ENCODE measurements at places on chromosomes 11 and 22.

GRCh38 chr11:124900464-124900863 is 2.8 kb upstream of the ROBO4 start:
- H3K4me1 ChIP-seq = peaks cover 10% of the 10 kb centered on the region
- no peak overlapping the region for H3K4me3 ChIP-seq
- DNase-seq = no peak
- no peaks in the 10 kb centered on the region for H3K36me3 ChIP-seq
- no peak overlapping the region for H3K27ac ChIP-seq

GRCh38 chr11:116457336-116458007 is 315.3 kb downstream of the BUD13 start:
- no peaks in the 10 kb centered on the region for H3K4me1 ChIP-seq
- no peak overlapping the region for H3K4me3 ChIP-seq
- DNase-seq = no peak
- H3K27me3 ChIP-seq = peaks cover 9% of the 10 kb centered on the region

GRCh38 chr22:22605074-22605404 is 39.4 kb upstream of the GGTLC2 start:
- H3K27me3 ChIP-seq = peaks cover 2% of the 10 kb centered on the region
- no peaks in the 10 kb centered on the region for H3K4me1 ChIP-seq
- no peaks in the 10 kb centered on the region for H3K36me3 ChIP-seq
- H3K4me3 ChIP-seq = no peak overlapping the region
- H3K27ac ChIP-seq = no peak overlapping the region
- DNase-seq = no peak

DNA sequence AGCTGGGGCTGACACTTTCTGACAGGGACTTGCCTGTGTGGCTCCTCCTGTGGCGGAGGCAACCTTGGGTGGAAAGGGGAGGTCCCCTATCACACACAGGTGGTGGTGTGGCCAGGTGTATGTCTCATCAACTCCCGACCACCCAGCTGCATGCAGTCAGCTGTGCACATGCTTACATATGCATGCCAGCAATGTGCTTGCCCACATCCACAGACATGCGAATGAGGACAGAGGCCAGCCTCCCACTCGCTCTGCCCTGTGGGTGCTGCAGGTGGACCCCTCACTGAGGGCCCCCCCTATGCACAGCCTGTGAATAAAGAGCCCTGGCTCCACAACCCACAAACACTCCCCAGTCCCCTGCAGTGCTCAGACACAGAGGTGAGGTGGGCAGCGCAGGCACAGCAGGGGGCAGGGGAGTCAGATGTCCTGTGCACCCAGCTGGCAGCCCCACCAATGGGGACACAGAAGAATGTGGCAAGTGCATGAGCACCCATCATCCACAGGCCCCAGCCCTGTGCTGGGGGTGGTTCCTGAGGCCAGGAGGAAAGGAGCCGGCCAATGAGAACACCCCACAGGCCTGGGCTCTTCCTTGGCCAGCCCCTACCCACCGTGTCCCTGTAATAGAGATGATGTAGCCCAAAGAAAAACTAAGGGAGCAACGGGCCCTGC is 9.5 kb downstream of the GNB1L start:
- peaks cover 18% of the 10 kb centered on the region for H3K36me3 ChIP-seq
- H3K27ac ChIP-seq = peak overlapping the region; percentile 89
- no peak overlapping the region for H3K4me3 ChIP-seq
- H3K4me1 ChIP-seq = peaks cover 25% of the 10 kb centered on the region
- no peak for DNase-seq

DNA sequence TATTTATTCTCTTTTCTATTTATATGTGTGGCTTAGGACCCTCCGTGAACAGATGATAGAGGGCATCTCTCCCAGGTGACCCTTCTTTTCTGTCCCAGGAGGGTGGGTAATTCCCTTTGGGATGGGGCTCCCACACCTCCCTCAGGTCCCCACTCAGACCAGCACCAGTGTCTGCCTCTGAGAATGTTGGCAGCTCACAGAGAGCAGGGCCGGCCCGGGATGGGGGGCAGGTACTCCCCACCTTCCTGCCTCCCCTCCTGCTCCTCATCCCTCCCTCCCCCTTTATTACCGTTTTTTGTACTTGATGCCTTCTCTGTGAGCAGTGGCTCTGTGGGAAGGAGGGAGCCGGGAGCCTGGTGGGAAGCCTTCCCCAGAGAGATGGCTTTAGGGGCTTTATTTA is 4.8 kb upstream of the HINFP start:
- no peak overlapping the region for H3K4me3 ChIP-seq
- peak overlapping the region; percentile 96 for H3K27ac ChIP-seq
- H3K36me3 ChIP-seq = peaks cover 58% of the 10 kb centered on the region
- DNase-seq = no peak

GRCh38 chr11:3949125-3949524 is 93.7 kb downstream of the STIM1 start:
- peaks cover 67% of the 10 kb centered on the region for H3K36me3 ChIP-seq
- peak overlapping the region; percentile 54 for H3K4me3 ChIP-seq
- no peaks in the 10 kb centered on the region for H3K27me3 ChIP-seq
- peak overlapping the region; percentile 84 for H3K27ac ChIP-seq

DNA sequence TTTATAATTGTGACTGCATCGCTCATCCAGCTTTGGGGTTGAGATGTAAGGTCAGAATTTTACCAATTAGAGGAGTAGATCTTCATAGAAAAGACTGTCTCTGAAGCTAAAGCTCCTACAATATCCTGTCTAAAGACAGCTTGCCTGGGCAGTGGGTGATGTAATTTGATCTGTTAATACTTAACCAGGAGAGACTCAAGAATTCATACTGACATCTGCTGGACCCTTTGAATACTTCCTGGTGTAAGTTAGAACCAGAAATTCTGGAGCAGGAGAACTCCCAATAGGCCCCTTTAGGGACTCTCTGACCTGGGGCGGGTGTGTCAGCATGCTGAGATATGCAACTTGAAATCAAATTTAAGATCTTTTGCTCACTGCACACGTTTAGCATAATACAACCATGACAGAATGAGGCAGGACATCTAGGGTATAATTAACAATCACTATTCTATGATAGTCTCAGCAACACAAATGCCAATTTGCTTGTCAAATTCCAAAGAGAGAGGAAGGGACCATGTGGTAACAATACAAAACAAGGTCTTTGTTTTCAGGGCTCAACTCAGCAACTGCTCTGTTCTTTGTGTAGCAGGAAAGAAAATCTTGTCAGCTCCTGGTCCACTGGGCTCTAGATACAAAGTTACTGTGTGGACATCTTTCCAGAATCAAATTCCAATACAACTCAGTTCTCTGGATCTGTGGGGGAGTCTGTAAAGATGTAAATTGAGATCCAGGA is 143.9 kb downstream of the INSC start:
- H3K27me3 ChIP-seq = peaks cover 20% of the 10 kb centered on the region
- no peaks in the 10 kb centered on the region for H3K36me3 ChIP-seq
- no peak overlapping the region for H3K4me3 ChIP-seq
- no peaks in the 10 kb centered on the region for H3K4me1 ChIP-seq

- DNase-seq = peak; percentile 57
- no peaks in the 10 kb centered on the region for H3K27me3 ChIP-seq
- peaks cover 41% of the 10 kb centered on the region for H3K36me3 ChIP-seq
These were observed 17.2 kb upstream of the OR5B21 start for GRCh38 chr11:58525037-58525614.

DNA sequence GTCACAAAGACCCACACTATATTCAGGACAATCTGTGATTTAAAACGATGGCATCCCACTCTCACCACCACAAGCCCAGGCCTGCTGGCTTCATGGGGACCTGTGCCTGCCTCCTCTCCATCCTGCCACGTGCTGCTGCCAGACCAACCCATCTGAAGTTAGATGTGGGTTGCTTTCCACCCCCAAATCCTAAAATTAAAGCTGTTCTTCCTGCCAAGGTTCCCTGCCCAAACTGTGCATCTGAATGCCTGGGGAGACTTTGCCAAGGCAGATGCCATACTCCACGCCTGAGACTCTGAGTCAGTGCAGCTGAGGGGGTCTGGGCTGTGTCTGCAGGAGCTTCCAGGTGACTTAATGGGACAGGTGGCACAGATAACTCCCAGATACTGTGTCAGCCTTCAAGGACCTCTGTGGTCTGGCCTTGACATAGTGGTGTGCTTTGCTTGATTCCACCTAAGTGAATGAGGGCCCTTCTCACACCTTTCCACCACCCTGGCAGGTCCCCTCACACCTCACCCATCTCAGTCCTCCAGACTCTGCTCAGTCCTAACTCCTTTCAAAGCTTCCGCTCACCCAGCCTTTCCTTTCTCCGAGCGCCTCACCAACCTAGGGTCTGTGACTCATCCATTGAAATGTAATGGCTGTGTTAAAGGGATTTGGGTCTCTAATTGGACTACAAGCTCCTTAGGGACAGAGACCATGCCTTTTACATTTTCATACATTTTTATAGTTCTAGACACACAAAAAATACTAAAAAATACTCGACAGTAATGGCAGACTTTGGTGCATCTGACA is 18.6 kb downstream of the ADAMTS8 start:
- H3K4me1 ChIP-seq = no peaks in the 10 kb centered on the region
- no peak overlapping the region for H3K27ac ChIP-seq
- H3K4me3 ChIP-seq = no peak overlapping the region
- no peaks in the 10 kb centered on the region for H3K27me3 ChIP-seq
- no peaks in the 10 kb centered on the region for H3K36me3 ChIP-seq

GRCh38 chr11:59802639-59803176 is 7.9 kb downstream of the MRPL16 start:
- H3K27me3 ChIP-seq = no peaks in the 10 kb centered on the region
- H3K4me3 ChIP-seq = no peak overlapping the region
- H3K27ac ChIP-seq = no peak overlapping the region
- peak; percentile 79 for DNase-seq

- H3K4me1 ChIP-seq = peaks cover 3% of the 10 kb centered on the region
- DNase-seq = no peak
- H3K27ac ChIP-seq = no peak overlapping the region
- H3K4me3 ChIP-seq = no peak overlapping the region
- H3K36me3 ChIP-seq = peaks cover 8% of the 10 kb centered on the region
These were observed 14.3 kb downstream of the DHCR7 start for GRCh38 chr11:71433648-71434450.

- no peak overlapping the region for H3K4me3 ChIP-seq
- H3K27me3 ChIP-seq = no peaks in the 10 kb centered on the region
- no peak for DNase-seq
- peaks cover 28% of the 10 kb centered on the region for H3K4me1 ChIP-seq
- no peak overlapping the region for H3K27ac ChIP-seq
- H3K36me3 ChIP-seq = no peaks in the 10 kb centered on the region
These were observed 111.3 kb downstream of the PLEKHA7 start for GRCh38 chr11:16902781-16903378.

GRCh38 chr11:35414776-35415175 is 4.6 kb downstream of the SLC1A2 start:
- no peaks in the 10 kb centered on the region for H3K36me3 ChIP-seq
- peaks cover 6% of the 10 kb centered on the region for H3K4me1 ChIP-seq
- no peak overlapping the region for H3K4me3 ChIP-seq
- peaks cover 71% of the 10 kb centered on the region for H3K27me3 ChIP-seq
- no peak overlapping the region for H3K27ac ChIP-seq

DNA sequence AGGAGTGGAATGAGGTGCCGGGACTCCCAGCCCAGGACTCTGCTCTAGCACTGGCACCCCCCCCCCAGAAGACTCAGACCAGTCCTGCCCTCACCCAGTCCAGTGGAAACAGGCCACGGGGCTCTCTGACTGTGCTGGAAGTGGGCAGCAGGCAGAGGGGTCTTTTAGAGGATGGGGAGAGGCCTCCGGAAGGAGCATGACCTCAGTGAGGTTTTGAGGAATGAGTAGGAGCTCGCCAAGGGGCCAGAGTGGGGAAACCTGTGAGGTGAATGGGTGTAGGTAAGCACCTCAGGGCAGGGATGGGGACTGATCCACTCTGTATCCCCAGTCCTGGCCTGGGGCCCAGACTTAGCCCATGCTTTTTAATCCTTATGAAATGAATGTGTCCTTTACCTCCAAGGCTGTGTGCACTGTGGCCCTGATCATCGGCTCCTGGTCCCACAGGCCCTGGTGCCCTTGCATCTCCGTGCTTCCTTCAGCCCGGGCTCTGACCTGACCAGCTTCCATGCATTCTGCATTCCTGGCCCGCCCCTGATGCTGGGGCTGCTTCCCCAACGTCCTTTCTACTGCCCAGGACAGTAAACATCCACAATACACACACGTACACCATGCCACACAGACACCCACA is 24.4 kb upstream of the RFPL3 start:
- H3K4me3 ChIP-seq = no peak overlapping the region
- no peak for DNase-seq
- no peak overlapping the region for H3K27ac ChIP-seq
- no peaks in the 10 kb centered on the region for H3K4me1 ChIP-seq

DNA sequence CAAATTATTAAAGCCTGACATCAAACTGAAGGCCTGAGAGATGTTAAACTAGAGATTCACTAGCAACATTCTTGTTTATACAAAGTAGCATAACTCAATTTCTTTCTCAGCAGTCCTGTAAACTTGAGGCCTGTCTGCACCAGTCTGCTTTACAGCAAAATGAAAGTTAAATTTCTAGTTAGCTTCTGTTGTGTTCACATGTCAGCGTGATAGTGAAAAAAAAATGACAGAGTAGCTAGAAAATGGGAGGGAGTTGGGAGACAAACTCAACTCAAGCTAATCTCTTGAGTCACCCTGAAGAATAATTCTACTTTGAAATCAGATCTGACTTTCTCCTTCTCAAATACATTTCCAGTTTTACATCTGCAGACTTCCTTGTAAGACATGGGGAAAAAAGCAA is 6.5 kb downstream of the RBFOX2 start:
- peaks cover 10% of the 10 kb centered on the region for H3K27me3 ChIP-seq
- H3K4me3 ChIP-seq = no peak overlapping the region
- H3K4me1 ChIP-seq = peaks cover 12% of the 10 kb centered on the region
- no peak for DNase-seq
- H3K36me3 ChIP-seq = no peaks in the 10 kb centered on the region

DNA sequence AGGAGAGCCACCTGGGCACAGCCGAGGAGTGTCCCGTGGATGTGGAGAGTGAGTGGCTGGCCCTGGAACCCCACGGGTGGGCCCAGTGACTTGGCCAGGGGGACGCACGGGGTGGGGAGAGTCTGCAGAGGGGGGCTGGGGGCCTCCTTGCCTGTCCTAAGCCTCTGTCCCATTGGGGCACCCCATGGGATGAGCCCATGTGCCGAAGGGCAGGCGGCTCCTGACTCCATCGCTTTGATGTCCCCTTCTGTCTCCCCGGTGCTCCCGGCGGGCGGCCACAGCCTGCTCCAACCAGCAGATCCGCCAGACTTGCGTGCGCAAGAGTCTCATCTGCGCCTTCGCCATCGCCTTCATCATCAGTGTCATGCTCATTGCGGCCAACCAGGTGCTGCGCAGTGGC is 9.4 kb downstream of the CABP7 start:
- no peaks in the 10 kb centered on the region for H3K36me3 ChIP-seq
- H3K27me3 ChIP-seq = peaks cover 3% of the 10 kb centered on the region
- H3K4me1 ChIP-seq = no peaks in the 10 kb centered on the region
- no peak for DNase-seq
- no peak overlapping the region for H3K27ac ChIP-seq
- H3K4me3 ChIP-seq = no peak overlapping the region

- no peaks in the 10 kb centered on the region for H3K4me1 ChIP-seq
- H3K27ac ChIP-seq = no peak overlapping the region
- H3K36me3 ChIP-seq = no peaks in the 10 kb centered on the region
- H3K4me3 ChIP-seq = no peak overlapping the region
- no peak for DNase-seq
These were observed 20.2 kb downstream of the C11orf96 start for GRCh38 chr11:43962383-43963278.

GRCh38 chr11:70654016-70654415 is 255.7 kb downstream of the CTTN start:
- no peak overlapping the region for H3K4me3 ChIP-seq
- no peak overlapping the region for H3K27ac ChIP-seq
- DNase-seq = no peak
- H3K27me3 ChIP-seq = peaks cover 5% of the 10 kb centered on the region
- no peaks in the 10 kb centered on the region for H3K36me3 ChIP-seq
- H3K4me1 ChIP-seq = no peaks in the 10 kb centered on the region

GRCh38 chr11:10302359-10302743 is 2.5 kb upstream of the ADM start:
- H3K27ac ChIP-seq = peak overlapping the region; percentile 73
- peaks cover 74% of the 10 kb centered on the region for H3K27me3 ChIP-seq
- H3K4me3 ChIP-seq = peak overlapping the region; percentile 89
- H3K36me3 ChIP-seq = peaks cover 4% of the 10 kb centered on the region

Data from activated CD4-positive, alpha-beta T cell treated with anti-CD3 and anti-CD28 coated beads, Interleukin-2, amount 10 ng/mL, durations not matched to agents 7 days and 5 days (primary cell).